CD8-positive, alpha-beta memory T cell (primary cell): ENCODE measurements at places on chromosomes 2 and 18. TPM values are rescaled to one million over a fixed set of nuclear protein-coding genes. Genes with fewer than 3 reads are reported as not detected.

IL1F10 gene
- not detected for polyA plus RNA-seq

DUSP19 gene
- polyA plus RNA-seq, result 0.76 TPM

- no peak for DNase-seq
These were observed 598.6 kb downstream of the NYAP2 start for GRCh38 chr2:225998116-225998515.

GRCh38 chr2:182134201-182134600, 148.5 kb downstream of the PPP1R1C start:
- no peak for DNase-seq

ANO7 gene
- not detected for polyA plus RNA-seq

THAP4 gene
- polyA plus RNA-seq, result 42.3 TPM

GRCh38 chr18:47206945-47207637, 30.9 kb upstream of the IER3IP1 start:
- DNase-seq, result no peak

FAM237A gene
- polyA plus RNA-seq, result not detected

BOLL gene
- not detected for polyA plus RNA-seq

DNA sequence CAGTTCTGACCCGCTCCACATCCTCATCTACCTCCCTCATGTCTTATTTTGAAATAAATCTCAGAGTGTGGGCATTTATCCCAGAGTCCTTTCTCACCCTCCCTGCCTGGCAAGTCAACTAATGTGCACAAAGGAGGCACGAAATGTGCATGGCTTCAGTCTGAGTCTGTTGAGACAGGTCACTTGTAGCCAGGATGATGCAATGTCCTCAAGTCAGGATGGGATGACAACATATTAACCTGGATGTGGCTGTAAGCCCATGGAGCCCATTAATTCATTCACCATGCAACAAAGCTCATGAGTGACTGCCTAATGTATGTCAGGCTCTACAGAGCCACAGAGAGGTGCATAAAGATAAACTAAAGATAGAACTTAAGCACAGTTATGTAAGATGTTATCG, 34.5 kb downstream of the KCNG3 start:
- DNase-seq, result no peak

UGT1A9 gene
- polyA plus RNA-seq, result not detected

- no peak for DNase-seq
These were observed 13.5 kb downstream of the ESPNL start for GRCh38 chr2:238113611-238114010.

DNA sequence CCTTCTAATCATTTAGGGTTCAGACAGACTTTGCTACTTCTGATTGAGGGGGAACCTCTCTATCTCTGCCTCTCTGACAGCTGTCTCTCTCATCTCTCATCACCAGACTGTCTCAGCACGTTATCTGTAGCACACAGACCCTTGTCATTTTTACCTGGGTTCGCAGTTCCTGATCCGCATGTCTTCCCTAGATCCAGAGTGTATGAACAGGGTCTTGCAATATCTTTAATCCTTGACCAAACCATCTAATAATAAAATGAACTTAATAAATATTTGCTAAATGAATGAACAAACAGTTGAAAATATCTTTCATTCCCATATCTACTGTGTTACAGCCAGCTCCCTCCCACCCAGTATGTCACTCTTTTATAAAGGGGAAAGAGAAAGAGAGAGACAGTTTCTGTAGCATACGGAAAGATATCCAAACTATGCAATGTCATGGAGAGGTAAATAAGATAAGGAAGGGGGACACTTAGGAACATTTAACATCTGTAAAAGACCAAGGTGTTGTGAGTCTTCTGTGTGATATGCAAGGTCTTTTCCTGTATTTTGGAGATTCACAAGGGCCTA, 507.6 kb downstream of the SUCLG1 start:
- DNase-seq, result no peak

- no peak for DNase-seq
These were observed 184.8 kb downstream of the NR4A2 start for GRCh38 chr2:156147594-156148330.

KCNE4 gene
- not detected for polyA plus RNA-seq

RSAD2 gene
- 7.6 TPM for polyA plus RNA-seq

GRCh38 chr2:80365762-80366161, 61.2 kb upstream of the LRRTM1 start:
- DNase-seq, result no peak

- peak; percentile 73 for DNase-seq
These were observed at the start of gene ASTL for GRCh38 chr2:96138179-96139145. Gene ASTL, minus strand, starts transcription at chr2:96138502. Its CDS starts 66 bp downstream, at chr2:96138436.

DNA sequence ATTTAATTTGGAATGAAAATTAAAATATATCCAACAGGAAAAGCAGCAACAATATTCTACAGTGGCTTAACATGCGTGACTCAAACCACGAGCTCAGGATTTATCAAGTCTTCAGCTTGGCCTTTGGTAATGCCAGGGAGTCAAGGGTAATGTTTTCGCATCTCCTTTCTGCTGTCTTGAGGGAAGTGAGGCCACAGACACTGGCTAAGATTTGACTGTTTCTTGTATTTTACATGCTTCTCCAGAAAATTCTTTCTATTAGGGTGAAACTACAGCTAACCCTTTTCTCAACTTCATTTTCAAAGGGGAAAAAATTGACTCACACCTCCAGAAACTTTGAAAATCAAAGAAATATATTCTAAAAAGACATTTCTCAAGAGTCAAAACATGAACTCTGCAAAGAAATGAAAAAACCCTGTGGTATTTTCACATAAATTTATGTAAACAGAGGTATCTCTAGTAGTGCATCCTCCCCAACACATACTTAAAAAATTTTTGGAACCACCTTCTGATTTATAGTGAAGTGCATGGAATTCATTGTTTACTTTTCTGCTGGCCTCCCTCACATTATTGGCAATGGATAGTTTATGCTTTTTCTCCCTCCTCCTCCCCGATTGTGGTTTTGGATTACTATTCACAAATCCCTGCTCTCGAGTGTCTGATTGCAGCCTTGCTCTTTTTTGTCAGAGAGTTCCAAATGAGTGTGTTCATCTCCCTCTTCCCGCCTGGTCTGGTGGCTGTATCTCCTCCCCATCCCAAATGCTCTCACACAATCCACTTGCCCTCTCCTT, 48.7 kb downstream of the DPP4 start:
- DNase-seq, result no peak

SCN9A gene
- not detected for polyA plus RNA-seq

DNA sequence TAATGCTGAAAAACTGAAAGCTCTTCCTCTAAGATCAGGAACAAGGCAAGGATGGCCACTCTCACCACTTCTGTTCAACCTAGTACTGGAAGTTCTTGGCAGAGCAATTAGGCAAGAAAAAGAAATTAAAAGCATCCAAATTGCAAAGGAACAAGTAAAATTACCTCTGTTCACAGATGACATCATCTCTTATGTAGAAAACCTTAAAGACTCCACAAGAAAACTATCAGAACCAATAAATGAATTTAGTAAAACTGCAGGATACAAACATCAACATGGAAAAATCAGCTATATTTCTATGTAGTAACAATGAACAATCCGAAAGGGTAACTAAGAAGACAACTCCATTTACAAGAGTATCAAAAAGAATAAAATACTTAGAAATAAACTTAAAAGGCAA, 112.2 kb downstream of the CHN1 start:
- DNase-seq, result no peak

RPRM gene
- polyA plus RNA-seq, result not detected

- no peak for DNase-seq
These were observed 102.2 kb upstream of the KCTD1 start for GRCh38 chr18:26650310-26651268.

MAP4K4 gene
- polyA plus RNA-seq, result 13.5 TPM

DNA sequence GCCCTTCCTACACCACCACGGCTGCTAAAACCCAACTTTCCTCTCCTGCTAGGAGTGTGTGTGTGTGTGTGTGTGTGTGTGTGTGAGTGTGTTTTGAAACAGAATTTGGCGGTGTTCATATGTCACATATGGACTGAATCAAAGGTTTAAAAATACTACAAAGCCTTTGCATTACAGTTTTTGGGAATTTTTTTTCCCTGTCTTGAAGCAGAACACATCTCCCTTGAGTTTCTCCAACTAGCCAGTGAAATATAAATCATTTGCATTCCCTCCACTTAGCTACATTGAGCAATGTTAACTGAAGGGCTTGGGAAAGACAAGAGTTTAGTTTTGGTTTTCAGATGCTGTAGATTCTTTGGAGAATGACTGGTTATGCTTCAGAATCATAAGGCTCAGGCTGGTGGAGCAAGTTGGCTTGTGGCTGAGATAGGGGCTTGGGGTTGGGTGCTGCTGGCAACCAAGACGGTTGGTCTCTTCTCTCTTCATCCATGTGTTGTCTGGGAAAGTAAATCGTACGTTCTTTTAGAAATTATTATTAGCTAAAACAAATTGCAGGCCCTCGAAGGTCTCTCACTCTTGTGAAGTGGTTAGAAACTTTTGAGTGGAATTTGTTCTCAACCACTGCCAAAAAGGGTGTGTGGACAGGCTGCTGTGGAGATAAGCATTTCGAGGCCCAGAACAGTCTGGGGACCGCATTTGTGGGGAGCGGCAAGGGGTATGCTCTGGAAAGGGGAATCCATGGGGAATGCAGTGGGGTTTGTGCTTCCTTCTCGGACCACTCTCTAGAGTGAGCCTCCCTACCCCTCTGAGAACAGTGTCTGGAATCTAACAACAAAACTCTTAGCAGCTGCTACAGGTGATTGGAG, 1.4 kb downstream of the NRP2 start:
- DNase-seq, result no peak

POTEC gene
- not detected for polyA plus RNA-seq

DNA sequence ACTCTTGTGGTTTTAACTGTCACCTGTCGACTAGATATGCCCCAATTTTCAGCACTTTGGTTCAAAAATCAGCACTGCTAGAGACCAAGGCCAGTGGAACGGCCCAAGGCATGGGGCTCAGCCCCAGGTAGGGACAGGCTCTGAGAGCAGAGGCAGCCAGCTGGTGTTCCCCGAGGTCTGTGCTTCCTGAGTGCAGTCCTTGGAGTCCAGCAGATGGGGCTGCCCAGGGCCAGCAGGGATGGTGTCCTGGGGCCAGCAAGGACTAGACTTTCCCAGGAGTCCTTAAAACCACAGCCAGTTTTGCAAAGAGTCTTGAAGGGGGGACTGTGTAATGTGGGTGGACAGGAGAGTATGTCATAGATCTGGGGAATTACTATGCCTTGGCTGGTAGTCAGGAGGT, 56.3 kb downstream of the POMC start:
- DNase-seq, result no peak

DNA sequence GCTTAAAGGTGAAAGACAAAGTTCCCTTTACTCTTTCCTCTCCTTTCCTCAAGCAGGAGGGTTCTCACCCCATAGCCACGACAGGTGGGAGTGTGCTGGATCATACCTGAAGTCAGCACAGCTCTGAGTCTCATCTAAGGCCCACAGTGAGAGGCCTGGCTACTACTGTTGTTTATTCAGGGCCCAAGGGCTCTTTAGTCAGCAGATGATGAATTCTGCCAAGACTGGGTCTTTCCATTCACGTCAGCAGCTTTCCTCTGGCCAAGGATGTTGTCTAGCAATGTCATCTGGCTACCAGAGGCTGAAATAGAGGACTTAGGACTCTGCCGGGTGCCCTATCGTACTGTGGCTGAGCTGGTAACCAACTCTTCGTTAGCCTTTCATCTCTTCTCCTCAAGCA, 308.4 kb upstream of the THUMPD2 start:
- no peak for DNase-seq

GFPT1 gene
- 10.7 TPM for polyA plus RNA-seq

DNA sequence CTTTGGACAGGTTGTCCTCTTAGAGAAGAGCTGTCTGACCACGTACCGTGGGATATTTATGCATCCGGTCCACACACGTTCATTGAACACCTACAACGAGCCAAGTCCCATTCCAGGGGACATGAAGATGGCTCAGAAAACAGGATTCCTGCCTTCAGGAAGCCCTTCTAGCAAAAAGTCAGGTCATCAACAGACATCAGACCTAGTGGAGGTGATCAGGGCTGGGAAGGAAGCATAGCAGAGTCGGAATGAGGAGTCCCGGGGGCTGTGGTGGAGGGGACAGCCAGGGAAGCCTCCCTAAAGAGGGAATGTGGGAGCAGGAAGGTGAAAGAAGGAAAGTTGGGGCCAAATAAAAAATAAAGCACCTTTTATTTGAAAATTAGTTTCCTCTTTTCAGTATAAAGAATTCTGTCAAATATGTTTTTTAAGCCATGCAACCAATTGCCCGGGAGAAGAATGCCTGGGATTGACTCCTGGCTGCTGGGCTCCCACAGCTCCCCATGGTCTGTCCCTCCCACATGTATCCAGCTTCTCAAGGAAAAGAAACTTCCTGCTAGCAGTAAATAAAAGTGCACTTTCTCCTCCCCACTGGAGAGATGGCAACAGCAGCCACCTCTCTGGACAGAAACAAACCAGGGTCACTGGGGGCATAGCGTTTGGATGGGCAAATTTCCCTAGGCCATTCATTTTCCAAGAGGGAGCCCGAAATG, 144.8 kb downstream of the SMAD7 start:
- DNase-seq, result no peak

GRCh38 chr2:238710032-238710735, 137.7 kb upstream of the TWIST2 start:
- no peak for DNase-seq

GRCh38 chr2:30545875-30546274, 98.8 kb downstream of the LCLAT1 start:
- no peak for DNase-seq

LIMS4 gene
- polyA plus RNA-seq, result 2.1 TPM

DNA sequence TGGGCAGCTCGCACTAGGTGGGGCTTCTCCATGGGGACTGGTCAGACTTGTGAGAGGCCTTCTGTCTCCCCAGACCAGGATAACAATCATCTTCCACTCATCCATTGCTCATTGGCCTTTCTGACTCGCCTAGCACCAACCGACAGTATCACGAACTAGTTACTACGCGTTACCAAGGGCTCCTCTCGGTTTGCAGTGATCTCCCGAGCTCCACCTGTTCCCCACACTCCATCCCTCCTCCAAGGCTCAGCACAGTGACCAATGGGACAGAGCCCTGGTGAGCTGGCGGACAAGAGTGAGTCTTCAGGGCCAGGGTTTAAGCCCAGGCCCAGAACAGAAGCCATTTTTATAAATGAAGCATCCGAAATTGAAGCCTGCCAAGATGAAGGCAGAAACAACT, 42.8 kb upstream of the SMAD7 start:
- no peak for DNase-seq

- DNase-seq, result no peak
These were observed 36.1 kb downstream of the COA5 start for GRCh38 chr2:98572211-98572610.

- DNase-seq, result no peak
These were observed 5.0 kb upstream of the DGKD start for GRCh38 chr2:233349005-233349998.

GRCh38 chr2:167874812-167875211, 372.6 kb downstream of the STK39 start:
- DNase-seq, result no peak
